ENCODE measurements at places on chromosomes 7 and 10.

DNA sequence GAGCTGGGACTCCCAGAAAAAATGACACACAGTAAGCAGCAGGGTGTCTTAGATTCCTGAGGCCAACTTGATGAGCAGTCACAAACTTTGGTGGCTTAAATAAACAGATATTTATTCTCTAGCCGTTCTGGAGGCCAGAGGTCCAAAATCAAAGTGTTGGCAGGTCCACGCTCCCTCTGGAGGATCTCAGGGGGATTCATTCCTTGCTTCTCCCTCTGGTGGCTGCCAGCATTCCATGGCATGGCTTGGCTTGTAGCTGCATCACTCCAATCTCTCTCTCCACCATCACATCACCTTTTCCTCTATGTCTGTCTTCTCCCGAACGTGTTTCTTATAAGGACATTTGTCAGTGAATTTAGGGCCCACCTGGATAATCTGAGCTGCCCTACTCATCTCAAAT lies 98.4 kb downstream of the OSBPL3 start:
- DNase-seq, result no peak

DNA sequence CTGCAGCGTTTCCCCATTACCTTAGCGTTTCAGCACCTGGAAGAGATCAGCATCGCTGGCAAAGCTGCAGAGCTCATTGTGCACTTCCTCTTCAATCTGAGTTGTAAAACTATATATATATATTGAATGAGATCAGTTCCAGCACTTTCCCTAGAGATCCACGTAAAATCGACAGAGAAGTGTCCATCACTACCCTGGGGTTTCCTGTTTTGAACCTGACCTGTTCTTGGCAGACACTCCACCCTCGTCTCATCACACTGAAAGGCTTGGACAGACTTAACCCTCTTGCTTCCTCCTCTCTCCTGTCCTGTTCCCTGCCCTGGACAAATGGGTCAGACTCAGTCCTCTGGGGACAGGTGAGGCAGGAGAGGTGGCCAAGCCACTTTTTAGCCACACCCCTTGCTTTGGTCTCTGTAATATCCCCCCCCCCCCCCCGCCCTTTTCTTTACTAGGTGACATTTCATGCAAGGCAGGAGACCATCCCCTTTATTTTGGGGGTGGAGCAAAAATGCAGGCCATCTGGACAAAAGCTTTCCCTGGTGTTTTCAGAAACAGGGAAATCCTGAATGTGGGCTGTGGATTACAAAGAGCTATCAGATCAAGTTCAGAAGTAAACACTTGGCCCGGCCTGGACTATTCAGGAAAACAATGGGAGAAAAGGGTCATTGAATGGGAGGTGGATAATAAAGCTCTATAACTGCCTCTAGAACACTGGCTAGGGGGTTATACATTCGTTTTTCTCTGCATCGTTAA lies 83.7 kb upstream of the KDM7A start:
- no peak for DNase-seq

DNA sequence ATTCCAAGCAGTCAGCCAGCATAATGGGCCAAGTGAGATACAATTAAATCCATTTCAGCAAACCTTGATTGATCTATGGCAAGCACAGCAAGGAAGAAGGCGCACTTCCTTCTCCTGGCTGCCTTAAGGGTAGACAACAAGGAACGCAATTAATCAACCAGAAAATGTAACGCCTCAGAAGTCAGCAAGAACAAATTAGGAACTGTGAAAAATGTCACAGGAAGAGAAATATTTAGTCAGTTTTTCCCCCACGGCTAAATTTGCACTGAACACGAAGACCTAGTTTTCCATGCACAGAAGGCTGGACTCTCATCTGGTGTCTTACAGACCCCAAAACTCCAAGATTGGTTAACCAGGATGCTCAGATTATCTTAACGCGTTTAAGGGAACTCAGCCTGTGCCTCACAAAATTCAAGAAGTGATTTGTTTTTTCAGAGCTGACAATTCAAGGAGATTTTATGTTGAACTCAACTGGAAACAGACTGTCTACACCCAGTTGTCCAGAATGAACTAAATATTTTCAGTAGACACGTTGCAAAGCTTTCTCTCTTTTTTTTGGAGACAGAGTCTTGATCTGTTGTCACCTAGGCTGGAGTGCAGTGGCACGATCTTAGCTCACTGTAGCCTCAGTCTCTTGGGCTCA lies 14.2 kb downstream of the SNX8 start:
- DNase-seq, result no peak

DNA sequence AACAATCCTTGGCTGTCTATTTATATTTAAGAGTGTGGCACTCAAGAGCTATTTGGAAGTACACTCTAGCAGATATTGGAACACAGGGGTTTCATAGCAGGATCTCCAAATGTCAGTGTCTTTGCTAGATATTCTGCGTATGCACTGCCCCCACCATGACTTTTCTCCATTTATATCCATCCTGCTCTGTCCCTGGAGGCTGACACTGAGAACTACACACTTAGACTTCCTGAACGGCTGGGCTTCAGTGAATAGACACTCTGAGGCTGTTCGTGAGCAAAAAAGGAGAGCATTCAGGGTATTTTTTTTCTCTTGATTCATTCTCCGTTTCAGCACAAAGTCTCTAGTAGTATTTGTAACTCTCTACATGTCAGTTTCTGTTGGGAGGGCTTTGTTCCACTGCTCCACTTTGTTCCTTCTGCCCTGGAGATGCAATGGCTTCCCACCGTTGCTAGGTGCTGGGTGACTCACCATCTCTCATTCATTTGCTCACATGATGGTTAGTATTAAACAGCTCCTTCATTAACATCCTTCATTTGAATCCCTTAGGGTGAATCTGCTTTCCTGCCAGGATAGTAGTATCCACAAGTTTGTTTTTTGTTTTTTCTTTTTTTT lies 155.9 kb upstream of the SLC13A1 start:
- peak; percentile 36 for DNase-seq

DNA sequence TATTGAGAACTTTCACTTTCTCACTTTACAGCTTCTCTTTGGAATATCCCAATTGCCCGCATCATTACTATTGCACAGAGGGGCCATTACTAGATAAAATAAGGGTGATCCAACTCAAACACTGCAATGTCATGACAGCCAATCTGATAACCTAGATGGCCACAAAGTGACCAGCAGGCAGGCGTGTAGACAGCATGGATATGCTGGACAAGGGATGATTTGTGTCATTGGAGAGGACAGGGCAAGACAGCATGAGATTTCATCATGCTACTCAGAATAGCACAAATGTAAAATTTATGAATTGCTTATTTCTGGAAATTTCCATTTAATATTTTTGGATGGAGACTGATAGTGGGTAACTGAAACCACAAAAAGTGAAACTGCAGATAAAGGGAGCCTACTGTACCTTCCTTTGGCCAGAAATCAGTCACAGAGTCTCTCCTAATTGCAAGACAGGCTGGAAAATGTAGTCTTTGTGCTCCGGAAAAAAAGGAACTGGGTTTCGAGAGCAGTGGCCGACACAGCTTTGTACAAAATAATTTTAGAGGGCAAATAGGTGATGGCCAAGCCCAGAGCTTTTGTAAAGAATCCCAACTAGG lies 6.1 kb upstream of the GSDME start:
- no peak for DNase-seq

- no peak for DNase-seq
Measured at GRCh38 chr7:141484907-141485306, 66.3 kb upstream of the AGK start.

DNA sequence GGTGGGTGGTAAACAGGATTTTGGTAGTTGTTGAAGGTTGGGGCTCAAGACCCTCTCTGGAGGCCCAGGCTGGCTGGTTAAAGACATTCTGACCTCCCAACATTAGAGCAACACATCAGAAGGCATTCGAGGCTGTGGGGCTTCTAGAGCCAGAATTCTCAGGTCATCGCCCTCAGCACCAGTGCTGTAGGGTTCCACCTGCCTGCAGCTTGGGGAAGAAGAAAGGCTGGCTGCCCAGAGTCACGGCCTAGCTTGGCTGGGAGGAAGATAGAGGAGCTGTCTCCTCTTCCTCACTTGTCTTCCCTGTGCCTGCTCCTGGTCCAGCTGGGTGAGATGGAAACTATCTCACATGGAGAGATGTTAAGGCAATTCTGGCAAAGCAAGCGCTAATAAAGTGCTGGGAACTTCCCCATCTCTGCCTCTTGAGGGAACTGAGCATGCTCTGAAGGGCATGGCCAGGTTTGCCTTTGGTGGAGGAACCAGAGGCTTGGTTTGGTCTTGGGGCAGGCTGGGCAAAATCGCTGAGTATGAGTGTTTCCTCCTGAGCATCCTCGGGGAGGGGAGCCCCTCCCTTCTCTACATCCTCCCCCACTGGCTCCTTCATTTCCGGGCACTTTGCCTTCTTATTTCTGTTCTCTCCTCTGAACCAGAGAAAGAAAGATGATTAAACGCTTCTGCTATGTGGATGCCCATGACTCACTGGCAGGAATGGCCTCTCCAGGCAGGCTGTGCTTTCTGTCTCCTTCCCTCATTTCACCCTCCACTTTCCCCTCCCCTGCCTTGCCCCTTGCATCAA lies 509.0 kb upstream of the PODXL start:
- peak; percentile 92 for DNase-seq

- no peak for DNase-seq
Measured at GRCh38 chr7:132491391-132491945, 84.8 kb downstream of the PLXNA4 start.

DNA sequence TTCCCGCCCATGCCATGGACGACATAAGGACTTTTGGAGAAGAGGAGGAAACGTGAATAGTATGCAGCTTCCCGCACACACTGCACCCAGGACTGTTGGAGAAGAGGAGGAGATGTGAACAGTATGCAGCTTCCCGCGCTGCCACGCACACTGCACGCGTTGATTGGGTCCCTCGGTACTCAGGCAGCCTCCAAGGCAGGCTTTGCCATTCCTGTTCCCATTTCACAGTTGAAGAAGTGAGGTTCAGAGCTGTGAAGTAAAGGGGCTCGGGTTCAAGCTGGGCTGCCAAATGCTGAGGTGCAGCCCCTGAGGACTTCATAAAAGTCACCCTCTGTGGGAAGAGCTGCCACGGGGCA lies 147.9 kb upstream of the FAM20C start:
- no peak for DNase-seq

DNA sequence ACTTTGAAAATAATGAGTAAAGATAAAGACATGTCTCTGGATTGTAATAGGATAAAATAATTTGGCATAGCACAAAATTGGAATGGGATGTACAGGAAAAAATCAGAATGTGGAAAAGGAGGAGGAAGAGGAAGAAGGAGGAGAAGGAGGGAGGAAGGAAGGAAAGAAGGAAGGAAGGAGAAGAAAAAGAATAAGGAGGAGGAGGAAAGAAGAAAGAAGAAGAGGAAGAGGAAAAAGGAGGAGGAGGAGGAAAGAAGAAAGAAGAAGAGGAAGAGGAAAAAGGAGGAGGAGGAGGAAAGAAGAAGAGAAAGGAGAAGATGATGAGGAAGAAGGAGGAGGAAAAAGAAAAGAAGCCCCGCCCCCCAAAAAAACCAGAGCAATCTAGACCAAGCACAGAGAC lies 95.9 kb downstream of the ST8SIA6 start:
- no peak for DNase-seq

DNA sequence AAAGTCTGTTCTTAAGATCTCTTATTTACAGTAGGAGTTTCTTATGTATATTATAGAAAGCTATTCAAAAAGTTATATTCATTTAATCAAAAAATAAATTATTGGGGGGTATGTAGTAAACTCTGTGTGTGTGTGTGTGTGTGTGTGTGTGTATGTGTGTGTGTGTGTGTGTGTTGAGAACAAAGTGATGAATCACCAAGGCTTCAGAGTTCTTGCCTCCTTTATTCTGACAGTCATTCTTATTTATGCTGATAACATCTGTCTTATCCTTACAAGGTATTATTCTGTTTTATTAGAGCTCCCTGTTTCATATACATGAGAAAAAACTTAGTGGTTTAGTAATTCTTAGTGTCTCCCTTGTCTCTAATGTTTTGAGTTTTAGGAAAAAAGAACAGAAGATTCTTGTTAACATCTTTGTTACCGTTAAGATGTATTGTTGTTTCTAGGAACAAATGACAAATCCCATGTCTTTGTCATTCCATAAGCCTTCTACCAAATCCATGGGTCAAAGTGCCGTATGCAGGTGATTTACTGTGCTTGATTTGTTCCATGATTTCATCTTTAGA lies 424.0 kb downstream of the EXOC4 start:
- DNase-seq, result peak; percentile 17

GRCh38 chr10:125123476-125124114 lies 36.8 kb downstream of the CTBP2 start:
- DNase-seq, result peak; percentile 74

DNA sequence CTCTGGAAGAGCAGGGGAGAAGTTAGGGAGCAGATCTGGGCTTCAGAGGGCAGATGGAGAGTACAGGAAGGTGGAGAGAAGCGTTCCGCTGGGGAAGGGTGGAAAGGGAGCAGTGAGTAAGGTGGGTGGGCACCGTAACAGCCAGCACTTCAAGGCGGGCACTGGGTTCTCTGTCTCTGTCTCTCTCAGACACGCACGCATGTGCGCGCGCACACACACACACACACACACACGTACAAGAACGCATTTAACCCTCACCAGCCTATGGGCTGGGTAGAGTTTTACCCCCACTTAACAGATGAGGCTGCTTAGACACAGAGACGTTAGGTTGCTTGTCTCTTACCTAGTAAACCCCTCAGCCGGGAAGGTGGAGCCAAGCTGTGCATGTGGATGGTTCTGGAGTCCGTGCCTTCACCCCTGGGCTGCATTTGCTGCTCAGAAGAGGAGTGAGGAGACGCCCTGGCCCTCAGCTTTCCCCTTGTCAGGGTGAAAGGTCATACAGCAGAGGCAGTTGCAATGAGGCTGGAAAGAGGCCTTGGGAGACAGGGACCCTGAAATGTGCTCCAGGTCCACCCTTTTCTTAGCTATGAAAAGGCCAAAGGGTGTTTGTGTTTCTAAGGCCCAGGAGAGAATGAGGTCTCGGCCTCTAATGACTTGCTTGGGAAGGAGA lies 16.0 kb downstream of the ADCYAP1R1 start:
- DNase-seq, result no peak

- no peak for DNase-seq
Measured at GRCh38 chr7:79515358-79515757, 61.9 kb upstream of the MAGI2 start.

- no peak for DNase-seq
Measured at GRCh38 chr10:5719546-5719945, 34.9 kb downstream of the TASOR2 start.

DNA sequence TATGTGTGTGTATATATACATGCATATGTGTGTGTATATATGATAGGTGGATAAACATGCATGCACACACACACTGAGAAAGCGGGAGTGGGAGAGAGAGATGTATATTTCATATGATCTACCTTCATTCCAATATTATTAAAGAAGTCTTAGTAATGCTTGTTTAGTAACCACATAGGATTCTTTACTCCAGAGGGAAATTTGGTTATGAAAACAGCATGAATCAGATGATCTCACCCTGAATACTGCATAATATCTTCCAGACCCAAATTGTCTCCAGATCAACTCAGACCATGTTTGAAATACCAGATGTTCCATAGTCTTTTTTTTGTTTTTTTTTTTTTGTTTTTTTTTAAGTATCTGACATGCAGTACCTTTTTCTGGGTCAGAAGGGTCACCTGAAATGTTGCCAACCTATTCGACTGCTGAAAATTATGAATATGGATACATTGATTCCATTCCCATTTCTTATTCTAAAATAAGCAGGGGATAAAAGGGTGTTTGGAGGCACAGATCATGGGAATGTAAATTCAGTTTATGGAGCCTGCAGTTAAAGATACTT lies 17.4 kb downstream of the TES start:
- DNase-seq, result peak; percentile 28
